ENCODE measurements at places on chromosomes 4 and X.

GRCh38 chr4:168483811-168484210 is 3.5 kb upstream of the DDX60L start:
- no peak for DNase-seq

DNA sequence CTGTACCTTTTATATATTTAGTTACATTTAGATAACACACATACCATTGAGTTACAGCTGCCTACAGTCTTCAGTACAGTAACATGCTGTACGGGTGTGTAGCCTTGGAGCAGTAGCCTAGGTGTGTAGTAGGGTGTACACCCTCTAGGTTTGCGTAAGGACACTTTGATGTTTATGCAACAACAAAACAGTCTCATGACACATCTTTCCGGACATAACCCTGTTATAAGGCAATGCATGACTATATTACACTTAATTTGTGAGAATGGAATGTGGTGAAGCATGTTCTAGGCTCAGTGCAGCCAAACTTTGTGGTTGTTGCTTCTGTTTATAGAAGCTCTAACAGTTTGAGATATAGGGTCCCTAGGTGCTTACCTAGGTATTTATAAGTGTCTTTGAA is 65.4 kb downstream of the SPRY1 start:
- DNase-seq: no peak

GRCh38 chr4:1712216-1713002 is at the start of gene SLBP:
Gene SLBP (minus strand): TSS chr4:1712319. CDS start chr4:1712188, 131 bp downstream.
- peak; percentile 97 for DNase-seq

- no peak for DNase-seq
Measured at GRCh38 chrX:29044423-29045184, 457.4 kb downstream of the IL1RAPL1 start.

- DNase-seq: no peak
Measured at GRCh38 chr4:48275247-48275646, 5.6 kb upstream of the TEC start.

DNA sequence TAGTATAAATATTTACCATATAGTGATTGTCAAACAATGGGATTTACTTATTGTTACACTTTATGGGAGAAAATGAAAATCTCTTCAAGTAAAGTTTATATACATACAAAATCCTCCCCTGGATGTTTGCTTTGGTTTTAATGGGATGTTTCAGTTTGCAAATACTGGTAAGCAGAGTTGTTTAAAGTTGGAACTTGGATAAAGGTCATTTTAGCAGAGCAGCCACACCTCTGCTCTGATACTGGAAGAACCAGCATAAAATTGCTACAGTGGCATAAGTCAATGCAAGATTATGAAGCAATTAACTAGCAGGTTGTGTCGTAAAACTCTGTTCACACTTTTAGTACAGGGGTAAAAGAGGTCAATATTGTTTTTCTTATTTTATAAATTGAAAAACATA is 101.2 kb downstream of the TRAPPC11 start:
- no peak for DNase-seq

DNA sequence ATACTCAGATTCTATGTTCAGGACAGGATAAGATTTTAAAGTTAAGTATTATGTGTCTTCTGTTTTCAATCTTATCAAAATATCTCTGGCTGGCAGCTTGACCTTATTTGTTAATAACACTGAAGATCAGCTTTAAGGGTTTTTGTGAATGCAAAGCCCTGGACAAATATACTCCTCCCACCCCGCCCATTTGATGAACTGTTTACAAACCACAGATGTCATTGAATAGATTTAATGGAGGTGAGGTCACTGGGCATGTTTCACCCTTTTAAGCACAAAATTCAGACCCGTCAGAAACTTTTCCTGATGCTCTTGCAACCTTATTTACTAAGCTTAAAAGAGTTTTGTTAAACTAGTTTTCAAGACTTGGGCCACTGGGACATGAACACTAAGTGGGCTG is 10.1 kb upstream of the CXCL8 start:
- no peak for DNase-seq

GRCh38 chrX:12701628-12702027 is 89.6 kb upstream of the PRPS2 start:
- DNase-seq: peak; percentile 48

DNA sequence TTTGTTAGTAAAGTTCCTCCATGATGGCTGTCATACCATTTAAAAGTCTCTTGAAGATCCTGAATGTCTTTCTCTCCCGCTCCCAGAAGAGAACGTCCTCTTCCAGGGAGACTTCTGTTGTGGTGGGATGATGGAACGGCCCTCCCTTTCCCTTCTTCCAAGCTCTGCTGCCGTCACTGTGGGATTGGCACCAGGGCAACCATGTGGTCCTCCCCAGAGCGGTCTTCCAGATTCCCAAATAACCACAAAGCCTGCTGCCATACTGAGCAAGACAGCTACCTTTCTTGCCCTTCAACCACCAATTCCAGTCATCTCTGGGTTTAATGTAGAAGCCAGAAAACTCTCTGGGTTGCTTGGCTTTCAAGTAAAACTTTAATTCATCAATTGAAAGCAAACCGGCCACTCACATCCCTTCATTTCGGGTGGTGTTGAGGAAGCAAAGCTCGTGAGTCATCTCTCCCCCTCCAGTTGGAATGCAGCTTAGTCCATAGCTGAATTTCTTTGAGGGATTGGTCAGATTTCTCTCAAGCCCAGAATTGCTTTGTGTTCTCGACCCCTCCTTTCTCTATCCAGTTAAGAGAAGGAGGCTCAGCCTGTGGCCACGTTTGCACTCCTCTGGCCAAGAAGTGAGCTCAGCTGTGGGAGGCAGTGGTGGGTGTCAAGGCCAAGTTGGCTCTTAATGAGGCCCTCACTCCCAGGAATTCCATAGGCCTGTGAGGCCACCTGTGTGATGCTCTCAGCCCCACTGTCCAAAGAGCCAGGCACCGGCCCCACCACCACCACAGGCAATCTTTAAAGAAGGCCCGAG is 36.9 kb downstream of the FHDC1 start:
- DNase-seq: no peak

- no peak for DNase-seq
Measured at GRCh38 chr4:24890561-24891126, 22.2 kb downstream of the CCDC149 start.

GRCh38 chrX:338281-338835 is 19.8 kb upstream of the GTPBP6 start:
- DNase-seq: no peak

GRCh38 chrX:132602701-132603100 is 113.9 kb upstream of the MBNL3 start:
- no peak for DNase-seq

GRCh38 chrX:103418811-103419340 is 42.5 kb downstream of the BEX3 start:
- DNase-seq: no peak

DNA sequence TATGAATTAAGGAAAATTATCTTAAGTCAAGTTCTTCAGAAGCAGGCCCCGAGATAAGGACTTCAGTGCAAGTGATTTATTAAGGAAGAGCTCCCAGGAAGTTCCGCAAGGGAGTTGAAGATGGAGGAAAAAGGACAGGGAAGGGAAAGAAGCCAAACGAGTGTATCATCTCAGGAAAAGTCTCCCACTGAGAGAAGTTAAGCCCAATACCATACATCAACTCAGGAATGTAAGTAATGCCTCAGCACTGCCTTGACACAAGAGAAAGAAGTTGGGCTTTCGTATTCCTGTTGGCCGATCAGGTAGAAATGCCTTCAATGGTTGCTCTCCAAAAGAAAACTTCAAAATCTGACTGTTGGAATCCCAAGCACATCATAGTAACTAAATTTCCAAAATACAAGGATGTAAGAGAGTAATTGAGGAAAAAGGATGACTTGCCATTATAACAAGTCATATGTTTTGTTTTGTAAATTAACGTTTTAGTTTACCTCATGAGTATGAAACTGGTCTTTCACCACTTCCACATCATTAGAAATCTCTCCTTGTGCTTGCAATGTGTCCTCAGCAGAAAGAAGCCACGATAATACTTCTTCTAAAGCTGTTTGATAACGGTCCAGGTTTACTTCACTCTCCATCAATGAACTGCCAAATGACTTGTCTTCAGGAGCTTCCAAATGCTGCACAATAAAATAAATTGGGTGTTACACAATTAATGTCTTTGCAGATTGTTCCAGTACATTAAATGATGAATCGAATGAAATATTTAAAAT is 566.7 kb downstream of the DMD start:
- no peak for DNase-seq

DNA sequence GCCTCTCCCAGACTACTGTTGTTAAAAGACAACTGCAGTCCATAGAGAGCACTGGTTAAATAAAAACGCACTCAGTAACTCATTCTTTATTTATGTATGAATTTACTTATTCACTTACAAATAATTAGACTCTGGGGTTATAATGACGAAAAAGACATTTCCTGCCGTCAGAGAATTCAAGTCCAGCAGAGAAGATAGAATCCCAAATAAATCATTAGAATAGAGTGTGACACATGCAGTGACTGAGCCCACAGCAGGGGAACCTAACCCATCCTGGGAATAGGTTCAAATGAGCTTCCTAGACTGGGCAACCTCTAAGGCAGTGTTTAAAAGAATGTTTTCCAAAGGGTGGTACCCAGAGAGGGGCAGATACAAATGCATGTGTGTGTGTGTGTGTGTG is 53.9 kb downstream of the FGFBP1 start:
- DNase-seq: no peak

GRCh38 chr4:101910786-101911373 is 120.3 kb downstream of the BANK1 start:
- no peak for DNase-seq

DNA sequence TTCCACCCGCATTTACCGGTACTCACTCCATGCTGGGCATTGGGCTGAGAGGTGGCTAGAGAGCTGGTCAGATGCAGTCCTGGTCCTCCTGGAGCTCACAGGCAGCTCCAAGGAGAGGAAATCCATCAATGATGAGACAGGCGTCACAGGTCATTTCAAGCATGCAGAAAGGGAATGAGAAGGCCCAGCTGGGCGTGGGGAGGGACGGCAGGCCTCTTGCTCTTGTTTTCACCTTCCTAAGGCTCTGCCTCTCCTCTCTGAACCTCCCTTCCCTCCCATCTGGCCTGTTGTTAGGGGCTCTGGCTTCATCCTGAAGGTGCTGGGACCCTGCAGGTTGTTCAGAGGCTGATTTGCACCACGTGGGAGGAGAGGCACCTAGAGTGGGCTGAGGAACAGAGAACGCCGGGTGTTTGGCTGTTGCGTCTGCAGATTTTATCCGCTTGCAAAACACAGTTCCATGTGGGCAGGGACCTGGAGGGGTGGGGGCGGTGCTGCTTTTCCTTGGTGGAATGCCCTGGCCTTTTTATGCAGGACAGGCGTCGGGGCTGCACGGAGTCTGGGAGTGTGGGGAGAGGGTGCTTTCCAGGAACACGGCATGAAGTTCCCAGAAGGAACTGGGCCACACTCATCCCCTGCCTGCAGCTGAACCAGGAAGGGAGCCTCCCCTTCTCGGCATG is 81.5 kb upstream of the PSAPL1 start:
- no peak for DNase-seq

DNA sequence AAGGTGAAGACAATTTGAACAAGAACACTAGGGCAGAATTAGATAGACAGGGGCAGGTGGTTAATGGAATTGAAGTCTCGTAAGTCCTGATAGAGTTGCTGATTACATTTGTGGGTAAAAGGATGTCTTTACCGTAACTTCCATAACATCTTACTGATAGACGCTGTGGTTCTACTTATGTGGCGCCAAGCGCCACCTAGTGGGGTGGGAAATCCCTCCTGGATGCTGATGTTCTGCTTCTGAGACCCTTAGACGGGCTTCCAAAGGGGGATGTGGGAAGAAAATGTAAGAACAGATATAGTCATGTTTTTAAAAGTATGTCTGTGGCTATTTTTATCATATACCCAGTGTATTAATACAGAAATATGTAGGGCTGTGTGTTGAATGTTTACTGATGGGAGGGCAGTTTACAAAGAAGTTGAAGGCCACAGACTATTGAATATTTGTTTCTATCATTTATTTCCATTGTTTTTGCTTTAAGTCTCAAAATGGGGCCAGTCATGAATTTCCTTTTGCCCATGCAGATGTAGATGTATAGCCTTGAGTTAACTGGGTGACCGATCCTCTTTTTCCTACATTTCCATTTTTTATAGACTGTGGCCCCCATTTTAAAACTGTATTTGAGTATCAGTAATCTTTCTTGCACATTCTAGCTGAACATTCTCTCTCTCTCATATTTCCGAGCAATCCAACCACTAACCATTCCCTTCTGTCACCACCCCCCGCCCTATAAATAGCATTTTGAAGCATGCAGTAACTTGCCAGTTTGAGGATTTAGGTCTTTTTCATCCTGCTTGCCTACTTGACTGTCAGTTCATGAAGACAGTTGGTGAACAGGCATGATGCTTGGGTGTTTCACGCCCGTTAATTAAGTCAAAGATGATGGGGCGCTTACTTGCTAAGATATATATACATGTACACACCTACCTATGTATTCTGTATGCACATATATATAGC is 12.1 kb upstream of the TLR8 start:
- peak; percentile 80 for DNase-seq

DNA sequence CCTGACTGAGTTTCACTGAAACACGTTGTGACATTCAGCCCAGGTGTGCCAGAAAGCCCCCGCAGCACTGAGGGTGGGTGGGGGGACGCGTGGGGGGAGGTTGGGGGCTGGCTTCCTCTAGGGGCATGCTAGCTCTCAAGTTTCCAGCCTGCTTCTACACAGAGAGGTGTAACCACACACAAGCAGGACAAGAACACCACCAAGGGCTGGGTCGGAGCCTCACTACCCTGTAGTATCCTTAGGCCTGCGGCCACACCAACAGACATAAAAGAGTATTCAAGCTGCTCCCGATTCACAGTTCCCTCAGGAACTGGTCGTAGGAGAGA is 1.8 kb downstream of the USP46 start:
- no peak for DNase-seq

- DNase-seq: no peak
Measured at GRCh38 chr4:33386764-33387163, 2666.6 kb downstream of the PCDH7 start.

DNA sequence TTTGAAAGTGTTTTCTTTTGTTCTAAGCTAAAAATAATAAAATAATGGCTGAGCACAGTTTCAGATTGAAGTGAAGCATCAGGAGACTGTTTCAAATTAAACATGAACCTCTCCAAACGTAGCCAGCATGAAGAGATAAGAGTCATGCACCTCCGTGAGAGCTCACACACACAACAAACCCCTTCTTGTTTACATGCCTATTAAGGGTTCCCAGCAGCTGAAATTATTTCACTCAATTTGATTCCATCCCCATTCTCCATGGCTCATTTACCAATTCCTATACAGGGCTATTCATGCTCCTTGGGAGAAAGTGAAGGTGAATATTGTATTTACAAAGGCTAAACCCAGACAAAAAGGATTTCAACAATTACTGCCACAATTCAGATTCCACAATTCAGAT is 954.1 kb upstream of the INTU start:
- no peak for DNase-seq

- no peak for DNase-seq
Measured at GRCh38 chr4:17957688-17958087, 63.9 kb downstream of the LCORL start.
